ENCODE measurements at places on chromosomes 2 and 18.

GRCh38 chr2:159650574-159650973, 34.2 kb upstream of the BAZ2B start:
- H3K27ac ChIP-seq = no peak overlapping the region
- DNase-seq = no peak
- H3K36me3 ChIP-seq = no peaks in the 10 kb centered on the region
- no peak overlapping the region for H3K4me3 ChIP-seq
- no peaks in the 10 kb centered on the region for H3K4me1 ChIP-seq

- no peaks in the 10 kb centered on the region for H3K4me1 ChIP-seq
- H3K4me3 ChIP-seq = no peak overlapping the region
- DNase-seq = no peak
- peaks cover 5% of the 10 kb centered on the region for H3K27me3 ChIP-seq
Observed at GRCh38 chr2:63755965-63756364, 85.7 kb upstream of the UGP2 start.

- H3K27ac ChIP-seq = no peak overlapping the region
- no peak for DNase-seq
- H3K27me3 ChIP-seq = no peaks in the 10 kb centered on the region
- peaks cover 8% of the 10 kb centered on the region for H3K36me3 ChIP-seq
- no peaks in the 10 kb centered on the region for H3K4me1 ChIP-seq
- H3K4me3 ChIP-seq = no peak overlapping the region
Observed at GRCh38 chr2:23745726-23746105, 181.2 kb downstream of the ATAD2B start.

- no peaks in the 10 kb centered on the region for H3K4me1 ChIP-seq
- no peak for DNase-seq
- no peak overlapping the region for H3K4me3 ChIP-seq
Observed at GRCh38 chr2:70718736-70719135, 49.3 kb downstream of the ADD2 start.

DNA sequence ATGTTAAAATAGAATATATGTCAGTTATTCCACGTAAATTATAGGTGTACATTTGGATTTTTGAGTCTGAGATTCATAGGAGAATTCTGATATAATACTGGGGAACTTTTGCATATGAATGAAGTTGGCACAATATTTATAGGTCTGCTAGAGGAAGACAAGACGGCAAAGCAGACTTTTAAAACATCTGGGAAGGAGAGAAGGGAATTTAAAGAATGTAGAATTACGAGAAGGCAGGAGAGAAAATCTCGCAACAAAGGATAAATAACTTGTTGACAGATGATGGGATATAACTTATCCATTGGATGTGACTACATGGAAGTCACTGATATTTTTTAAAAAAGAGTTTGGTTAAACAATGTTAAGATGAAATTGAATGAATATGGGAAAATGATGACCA, 615.6 kb downstream of the ERBB4 start:
- no peaks in the 10 kb centered on the region for H3K27me3 ChIP-seq
- no peak overlapping the region for H3K27ac ChIP-seq
- H3K4me1 ChIP-seq = no peaks in the 10 kb centered on the region
- H3K36me3 ChIP-seq = no peaks in the 10 kb centered on the region
- DNase-seq = no peak

DNA sequence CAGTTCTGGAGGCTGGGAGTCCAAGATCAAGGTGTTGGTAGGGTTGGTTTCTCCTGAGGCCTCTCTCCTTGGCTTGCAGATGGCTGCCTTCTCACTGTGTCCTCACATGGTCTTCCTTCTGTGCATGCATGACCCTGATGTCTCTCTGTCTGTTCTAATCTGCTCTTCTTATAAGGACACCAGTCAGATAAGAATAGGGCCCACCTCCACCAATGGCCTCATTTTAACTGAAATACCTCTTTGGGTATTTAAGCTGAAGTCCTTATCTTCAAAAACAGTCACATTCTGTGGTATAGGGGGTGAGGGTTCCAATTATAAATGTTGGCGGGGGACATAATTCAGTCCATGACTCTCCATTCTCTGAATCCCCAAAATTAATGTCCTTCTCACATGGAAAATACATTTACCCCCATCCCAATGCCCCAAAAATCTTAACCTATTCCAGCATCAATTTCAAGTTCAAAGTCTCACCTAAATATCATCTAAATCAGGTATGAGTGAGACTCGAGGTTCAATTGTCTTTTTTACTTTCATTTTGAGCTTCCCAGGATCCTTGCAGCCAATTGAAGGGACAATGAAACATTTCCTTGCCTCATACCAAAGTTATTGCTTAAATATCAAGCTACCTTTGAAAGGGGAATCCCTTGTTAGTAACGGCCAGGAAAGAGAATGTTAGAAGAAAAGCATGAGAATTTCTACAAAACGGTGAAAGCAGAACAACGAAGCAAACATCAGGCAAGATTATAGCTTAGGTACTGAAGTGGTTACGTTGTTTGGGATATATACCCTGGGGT, 20.6 kb upstream of the CNOT11 start:
- no peak overlapping the region for H3K4me3 ChIP-seq
- H3K4me1 ChIP-seq = peaks cover 6% of the 10 kb centered on the region
- H3K27me3 ChIP-seq = no peaks in the 10 kb centered on the region
- H3K36me3 ChIP-seq = peaks cover 5% of the 10 kb centered on the region

GRCh38 chr2:2085533-2085932, 245.5 kb downstream of the MYT1L start:
- no peak for DNase-seq
- no peak overlapping the region for H3K4me3 ChIP-seq
- no peak overlapping the region for H3K27ac ChIP-seq
- H3K36me3 ChIP-seq = no peaks in the 10 kb centered on the region
- no peaks in the 10 kb centered on the region for H3K27me3 ChIP-seq

DNA sequence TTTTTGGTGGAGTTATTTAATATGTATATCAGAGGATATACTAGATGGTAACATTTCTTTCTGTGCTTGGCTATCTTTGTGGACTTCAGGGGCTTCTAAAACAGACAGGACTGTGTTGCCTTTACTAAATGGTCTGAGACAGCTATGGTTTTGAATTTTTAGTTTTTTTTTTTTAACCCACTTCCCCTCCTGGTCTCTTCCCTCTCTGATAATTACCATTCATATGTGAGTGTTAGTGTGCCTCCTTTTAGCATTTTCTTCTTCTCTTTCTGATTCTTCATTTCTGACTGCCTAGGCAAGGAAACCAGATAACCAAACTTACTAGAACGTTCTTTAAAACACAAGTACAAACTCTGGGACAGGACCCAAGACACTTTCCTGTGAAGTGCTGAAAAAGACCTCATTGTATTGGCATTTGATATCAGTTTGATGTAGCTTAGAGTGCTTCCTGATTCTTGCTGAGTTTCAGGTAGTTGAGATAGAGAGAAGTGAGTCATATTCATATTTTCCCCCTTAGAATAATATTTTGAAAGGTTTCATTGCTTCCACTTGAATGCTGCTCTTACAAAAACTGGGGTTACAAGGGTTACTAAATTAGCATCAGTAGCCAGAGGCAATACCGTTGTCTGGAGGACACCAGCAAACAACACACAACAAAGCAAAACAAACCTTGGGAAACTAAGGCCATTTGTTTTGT, 52.7 kb downstream of the SMAD4 start:
- no peaks in the 10 kb centered on the region for H3K27me3 ChIP-seq
- H3K4me1 ChIP-seq = peaks cover 22% of the 10 kb centered on the region
- peaks cover 67% of the 10 kb centered on the region for H3K36me3 ChIP-seq
- H3K4me3 ChIP-seq = no peak overlapping the region

GRCh38 chr2:27723372-27724144, 48.0 kb upstream of the MRPL33 start:
- DNase-seq = no peak
- peaks cover 40% of the 10 kb centered on the region for H3K4me1 ChIP-seq
- H3K27me3 ChIP-seq = peaks cover 3% of the 10 kb centered on the region
- no peak overlapping the region for H3K27ac ChIP-seq

DNA sequence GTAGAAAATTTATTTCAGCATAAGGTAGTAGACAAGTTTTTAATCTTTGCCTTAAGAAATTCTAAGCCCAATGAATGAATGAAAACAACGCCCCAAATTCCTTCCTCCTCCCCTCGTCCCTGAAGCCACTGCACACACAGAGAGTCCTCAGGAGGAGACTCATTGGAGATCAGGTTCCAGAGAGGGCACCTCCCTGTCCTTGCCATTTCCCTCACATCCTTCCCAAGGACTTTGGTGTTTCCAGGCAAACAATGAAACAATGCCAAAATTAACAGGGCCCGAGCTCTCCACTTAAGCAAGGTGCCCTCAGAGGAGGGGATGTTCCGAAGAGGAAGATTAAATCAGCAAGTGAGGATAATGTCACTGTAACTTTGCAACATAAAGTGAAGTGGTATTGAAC, 240.7 kb downstream of the DCDC2C start:
- H3K27ac ChIP-seq = no peak overlapping the region
- DNase-seq = no peak

DNA sequence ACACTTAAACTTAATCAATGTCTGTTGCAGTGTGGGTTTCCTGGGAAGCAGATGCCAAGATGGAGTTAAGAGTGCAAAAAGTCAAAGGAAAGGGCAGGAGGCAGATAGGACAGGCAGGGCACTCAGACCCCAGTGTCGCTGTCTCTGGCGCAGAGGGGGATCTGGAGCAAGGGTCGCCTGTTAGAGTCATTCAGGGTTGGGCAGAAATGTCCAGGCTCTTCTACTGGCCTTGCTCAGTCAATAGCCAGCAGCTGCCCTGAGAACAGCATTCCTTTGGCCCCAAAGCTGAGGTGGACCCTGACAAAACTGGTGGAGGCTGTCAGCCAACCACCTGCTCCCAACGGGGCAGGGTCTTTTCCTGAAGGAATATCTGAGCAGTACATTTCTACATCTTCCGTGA, 97.1 kb upstream of the SLC66A3 start:
- H3K27ac ChIP-seq = no peak overlapping the region
- DNase-seq = no peak
- no peaks in the 10 kb centered on the region for H3K4me1 ChIP-seq
- H3K36me3 ChIP-seq = no peaks in the 10 kb centered on the region
- H3K4me3 ChIP-seq = no peak overlapping the region
